ENCODE measurements at places on chromosomes 7 and 10. TPM values are rescaled to one million over a fixed set of nuclear protein-coding genes. Genes with fewer than 3 reads are reported as not detected.

GRCh38 chr7:99844328-99844727 is 16.5 kb downstream of the CYP3A43 start:
- DNase-seq: no peak

DNA sequence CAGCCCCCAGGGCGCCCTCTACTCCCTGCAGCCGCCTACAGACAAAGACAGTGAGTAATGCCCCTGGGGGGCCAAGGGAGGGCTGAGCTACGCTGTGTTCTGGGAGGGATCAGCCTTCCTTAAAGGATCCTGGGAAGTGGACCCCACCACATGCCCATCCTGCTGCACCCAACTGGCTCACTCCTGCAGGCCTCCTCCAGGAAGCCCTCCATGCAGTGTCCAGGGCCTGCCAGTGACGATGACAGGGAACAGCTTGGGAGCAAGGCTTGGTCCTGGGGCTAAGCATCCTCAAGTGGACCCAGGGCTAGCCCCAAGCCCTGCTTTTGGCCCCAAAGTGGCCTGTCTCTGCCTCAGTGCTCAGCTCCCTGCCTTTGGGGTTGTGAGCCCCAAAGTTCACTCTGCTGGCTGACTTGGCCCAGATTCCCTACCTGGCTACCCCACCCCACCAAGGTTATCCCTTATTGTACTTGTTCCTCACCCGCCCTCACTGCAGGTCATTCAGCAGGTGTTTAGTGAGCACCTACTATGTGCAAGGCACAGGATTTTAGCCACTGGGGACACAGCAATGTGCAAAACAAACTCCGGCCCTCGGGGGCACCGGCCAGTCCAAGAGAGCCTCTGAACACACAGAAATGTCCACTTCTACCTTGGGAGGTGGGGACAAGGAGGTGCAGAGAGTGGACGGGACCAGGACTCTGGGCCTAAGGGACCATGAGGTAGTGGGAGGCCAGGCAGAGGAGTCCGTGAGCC is 83.5 kb downstream of the MYL10 start:
- peak; percentile 49 for DNase-seq

GRCh38 chr10:72270607-72271281 is 3.0 kb upstream of the DDIT4 start:
- no peak for DNase-seq

DNA sequence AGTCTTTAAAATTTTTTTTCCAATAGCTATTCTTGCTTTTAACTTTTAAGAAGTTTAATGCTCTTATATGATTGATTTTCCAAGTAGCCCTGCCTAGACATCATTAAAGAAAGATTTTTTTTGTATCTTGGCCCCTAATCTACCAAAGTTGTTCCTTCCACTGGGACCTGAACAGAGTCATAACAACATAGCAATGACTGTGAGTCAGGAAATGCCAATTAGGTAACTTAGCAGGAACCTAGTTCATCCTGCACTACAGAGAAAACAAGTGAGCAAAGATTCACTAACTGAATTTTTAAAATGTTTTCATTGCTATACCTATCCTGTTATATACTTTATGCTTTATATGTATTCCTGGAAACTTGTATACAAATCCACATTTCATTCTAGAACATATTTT is 284.7 kb downstream of the BICC1 start:
- no peak for DNase-seq

- DNase-seq: no peak
These were observed 41.0 kb upstream of the CHST3 start for GRCh38 chr10:71923138-71923692.

DNA sequence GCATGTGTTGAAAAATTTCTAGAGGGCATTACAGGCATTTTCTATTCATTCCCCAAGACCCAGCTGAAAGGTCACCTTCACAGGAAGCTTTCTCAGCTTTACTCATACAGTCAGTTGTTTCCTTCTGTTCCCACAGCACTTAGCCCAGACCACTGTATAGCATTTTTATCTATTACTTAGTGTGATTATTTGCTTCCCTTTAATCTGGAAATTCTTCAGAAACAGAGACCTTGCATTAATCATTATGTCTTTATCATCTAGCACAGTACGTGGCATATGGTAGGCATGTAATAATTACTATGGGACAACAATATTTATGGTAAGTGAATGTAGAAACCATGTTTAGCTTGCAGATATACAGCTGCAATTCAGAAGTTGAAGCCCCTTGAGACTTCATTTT is 38.2 kb upstream of the CDK6 start:
- DNase-seq: no peak

DNA sequence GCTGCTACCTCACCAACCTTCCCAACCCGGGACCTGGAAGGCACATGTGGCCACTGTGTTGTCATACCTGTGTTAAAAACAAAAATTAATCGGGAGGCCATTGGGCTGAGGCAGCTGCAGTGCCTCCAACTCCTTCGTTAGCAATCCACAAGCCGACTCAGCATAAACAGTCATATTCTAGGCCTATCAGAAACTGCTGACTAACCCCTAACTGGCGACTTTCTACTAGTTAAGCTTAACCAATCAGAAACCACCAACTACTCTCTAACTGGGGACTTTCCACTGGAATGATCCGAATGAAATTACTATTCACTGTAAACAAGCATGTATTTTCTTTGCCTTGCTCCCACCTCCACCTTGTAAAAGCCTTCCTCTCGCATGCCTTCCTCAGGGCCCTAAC is 14.1 kb upstream of the TMEM72 start:
- no peak for DNase-seq

GRCh38 chr10:25747084-25747483 is 186.9 kb upstream of the MYO3A start:
- DNase-seq: no peak

DNA sequence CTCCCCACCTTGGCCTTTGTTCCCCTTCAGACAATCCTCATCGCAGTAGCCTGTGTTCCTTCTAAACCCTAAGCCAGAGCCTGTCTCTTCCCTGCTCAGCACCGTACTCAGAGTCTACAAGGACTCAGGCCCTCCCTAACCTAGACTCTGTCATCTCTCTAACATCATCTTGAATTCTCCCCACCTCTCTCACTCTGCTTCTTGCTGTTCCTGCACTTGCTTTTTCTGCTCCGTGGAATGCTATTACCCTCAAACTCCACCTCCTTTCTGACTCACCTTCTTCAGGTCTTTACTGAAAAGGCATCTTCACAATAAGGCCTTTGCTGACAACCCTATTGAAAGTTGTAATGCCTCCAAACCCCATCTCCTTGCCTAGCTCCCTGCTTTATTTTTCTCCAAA is 141.0 kb downstream of the DKK1 start:
- no peak for DNase-seq

DNA sequence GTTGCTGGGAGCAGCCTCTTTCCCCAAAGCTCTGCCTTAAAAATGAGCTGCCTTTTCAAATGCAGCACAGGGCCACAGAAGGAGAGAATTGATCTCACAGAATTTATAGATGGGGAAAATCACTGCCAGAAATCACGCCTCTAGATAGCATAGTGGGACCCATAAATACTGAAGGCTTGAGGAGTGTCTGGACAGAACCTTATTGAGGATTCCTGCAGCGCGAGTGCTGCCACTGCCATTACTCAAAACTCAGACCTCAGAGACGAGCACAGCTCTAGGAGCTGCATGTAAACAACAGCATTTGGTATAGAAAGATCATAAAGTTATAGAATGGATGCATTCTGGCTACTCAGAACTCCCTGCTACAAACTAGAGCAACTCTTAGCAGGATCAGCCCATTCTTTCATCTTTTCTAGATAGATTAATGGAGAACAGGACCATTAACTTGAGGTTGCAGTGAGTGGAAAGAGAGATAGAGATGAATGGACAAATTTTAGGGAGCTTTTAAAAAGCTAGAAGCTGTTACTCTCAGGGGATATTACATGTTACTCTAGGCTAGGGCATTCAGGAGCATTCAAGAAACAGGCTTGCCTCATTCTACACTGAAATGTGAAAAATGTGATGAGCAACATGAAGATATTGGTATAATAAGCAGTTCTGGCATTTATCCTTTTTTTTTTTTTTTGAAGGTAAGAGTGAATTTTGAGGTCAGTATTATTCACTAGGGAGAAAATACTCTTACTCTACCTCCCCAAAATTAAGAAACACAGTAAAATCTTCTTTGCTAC is 267.2 kb upstream of the SLC26A5 start:
- DNase-seq: no peak

- DNase-seq: no peak
These were observed 546.6 kb downstream of the INHBA start for GRCh38 chr7:41156268-41156667.

- DNase-seq: no peak
These were observed 424.8 kb downstream of the MDFIC start for GRCh38 chr7:115346685-115347084.

- DNase-seq: no peak
These were observed 25.1 kb downstream of the NEBL start for GRCh38 chr10:20871970-20872369.

DNA sequence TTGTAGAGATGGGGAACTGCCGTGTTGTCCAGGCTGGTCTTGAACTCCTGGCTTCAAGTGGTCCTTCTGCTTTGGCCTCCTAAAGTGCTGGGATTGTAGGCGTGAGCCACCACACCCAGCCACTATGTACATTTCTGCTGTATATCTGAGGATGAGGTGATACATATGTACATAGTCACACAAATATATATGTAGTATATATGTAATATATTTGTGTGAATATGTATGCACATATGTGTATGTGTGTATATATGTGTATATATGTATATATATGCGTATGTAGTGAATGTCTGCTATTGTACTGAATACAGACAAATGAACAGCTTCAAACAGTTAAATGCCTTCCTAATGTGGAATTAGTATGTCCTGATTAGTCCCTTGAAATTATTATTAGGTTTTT is 70.3 kb downstream of the EXOC6 start:
- DNase-seq: no peak

DNA sequence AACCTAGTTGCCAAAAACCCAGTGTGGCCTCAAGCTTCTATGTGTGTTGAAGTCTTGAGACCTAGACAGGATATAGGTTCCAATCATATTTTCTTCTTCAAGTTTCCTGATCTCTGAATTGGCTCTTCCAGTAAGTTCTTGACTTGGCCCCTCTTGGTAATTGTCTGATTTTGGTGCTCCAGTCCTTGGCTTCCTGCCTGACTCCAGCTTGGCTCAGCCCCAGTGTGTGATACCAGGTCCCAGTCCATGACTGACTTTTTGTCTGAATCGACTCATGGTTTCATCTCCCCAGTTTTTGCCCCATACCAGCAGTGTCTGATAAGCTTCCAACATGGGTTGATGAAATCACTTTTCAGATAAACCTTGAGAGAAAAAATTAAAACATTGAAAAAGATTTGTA is 72.3 kb downstream of the FAS start:
- DNase-seq: no peak

DNA sequence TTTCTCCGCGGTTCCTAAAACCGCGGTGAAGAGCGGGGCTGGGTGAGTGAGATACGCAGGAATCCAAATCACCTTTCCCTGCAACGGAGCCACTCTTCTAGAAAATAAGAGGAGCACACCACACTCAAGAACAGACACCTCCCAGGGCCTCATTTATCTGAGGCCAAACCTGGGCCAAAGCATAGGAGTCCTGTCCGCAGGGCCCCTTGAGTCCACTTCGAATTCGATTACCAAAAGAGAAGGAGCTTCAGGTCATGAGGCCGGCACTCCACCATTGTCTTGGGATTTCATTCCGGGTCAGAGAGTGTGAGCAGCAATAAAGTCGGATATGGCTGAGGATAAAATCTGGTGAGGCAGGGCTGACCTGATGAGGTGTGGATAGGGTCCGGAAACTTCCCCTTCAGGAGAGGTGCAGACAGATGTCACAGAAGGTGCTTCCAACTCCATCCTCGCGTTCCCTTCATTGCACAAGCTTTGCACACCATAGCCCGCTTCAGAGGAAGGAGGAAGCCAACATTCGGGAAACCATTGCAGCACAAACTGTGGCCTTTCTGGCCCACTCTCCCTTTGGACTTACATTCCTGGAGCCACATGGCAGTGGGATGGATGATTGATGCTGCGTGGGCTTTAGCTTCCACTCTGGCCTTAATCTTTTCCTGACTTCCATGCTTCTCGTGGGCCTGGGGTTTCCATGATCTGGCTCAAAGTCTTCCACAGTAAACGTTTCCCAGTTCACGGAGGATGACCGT is 27.2 kb upstream of the ZNF273 start:
- DNase-seq: no peak

DNA sequence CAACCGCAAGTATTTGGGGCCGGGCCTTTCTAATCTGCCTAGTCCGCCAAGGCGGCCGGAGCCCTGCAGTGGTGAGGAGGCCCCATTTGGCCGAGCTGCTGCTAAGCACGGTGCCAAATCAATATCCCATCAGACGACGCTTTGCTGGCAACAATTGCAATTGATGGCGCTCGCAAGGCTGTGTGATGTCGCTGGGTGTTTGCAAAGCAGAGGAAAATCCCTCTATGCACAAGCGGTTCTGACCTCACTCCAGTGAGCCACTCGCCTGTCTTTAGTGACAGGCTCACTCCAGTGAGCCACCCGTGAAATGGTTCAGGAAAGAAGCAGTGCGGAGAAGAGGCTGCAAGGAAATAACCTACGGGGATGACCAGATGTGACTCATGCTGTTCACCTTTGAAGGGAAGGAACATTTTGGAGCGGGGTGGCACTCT is 18.3 kb upstream of the PDE1C start:
- DNase-seq: no peak

DNA sequence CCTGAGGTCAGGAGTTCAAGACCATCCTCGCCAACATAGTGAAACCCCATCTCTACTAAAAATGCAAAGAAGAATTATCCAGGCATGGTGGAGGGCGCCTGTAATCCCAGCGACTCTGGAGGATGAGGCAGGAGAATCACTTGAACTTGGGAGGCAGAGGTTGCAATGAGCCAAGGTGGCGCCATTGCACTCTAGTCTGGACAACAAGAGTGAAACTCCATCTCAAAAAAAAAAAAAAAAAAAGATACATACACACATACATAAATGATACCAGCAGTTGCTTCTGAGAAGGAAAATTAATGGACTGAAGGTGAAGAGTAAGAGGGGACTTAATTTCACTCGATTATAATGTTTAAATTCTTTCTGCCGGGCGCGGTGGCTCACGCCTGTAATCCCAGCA is 40.2 kb upstream of the PAX2 start:
- no peak for DNase-seq

GRCh38 chr7:144824360-144824759 is 11.5 kb downstream of the TPK1 start:
- DNase-seq: no peak

The ASB10 gene
- total RNA-seq: not detected

The MYH16 gene
- not detected for total RNA-seq

The NXPH1 gene
- not detected for total RNA-seq

The FGFBP3 gene
- total RNA-seq: 5.3 TPM

The IFIT1B gene
- not detected for total RNA-seq

The IFIT1 gene
- total RNA-seq: 4.4 TPM

The ADAM22 gene
- 6.6 TPM for total RNA-seq

All from chondrocyte (in vitro differentiated cells).